NCI-H774 (cell line): ENCODE measurements at places on chromosomes 1 and 21.

DNA sequence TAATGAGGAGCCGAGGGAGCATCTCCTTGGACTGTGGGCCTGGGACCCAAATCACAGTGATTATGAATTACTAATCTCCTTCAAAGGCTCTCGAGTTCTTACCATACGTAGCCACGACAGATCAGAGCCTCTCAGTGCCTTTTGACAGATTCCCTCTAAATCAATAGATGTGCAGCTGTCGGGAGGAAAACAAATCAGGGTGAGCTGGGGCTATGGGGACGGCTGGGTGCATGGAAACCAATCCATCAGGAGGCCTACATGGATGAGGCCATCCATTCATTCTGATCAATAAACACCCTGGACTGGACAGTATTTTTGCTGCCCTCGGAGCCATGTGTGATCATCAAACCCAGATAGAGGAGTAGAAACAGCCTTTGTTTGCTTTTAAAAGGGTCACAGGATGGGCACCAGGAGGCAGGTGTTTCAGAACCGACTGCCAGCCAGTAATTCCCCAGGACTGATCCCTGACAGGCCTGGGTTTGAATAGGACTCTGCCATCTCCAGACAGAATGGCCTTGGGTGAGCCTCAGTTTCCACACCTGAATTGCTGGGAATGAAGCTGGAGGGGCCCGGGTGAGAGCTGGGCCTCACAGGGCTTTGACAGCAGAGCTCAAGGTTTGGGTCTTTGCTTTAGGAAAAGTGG, 532.8 kb downstream of the MATN1 start:
- no peak for DNase-seq

GRCh38 chr1:228979774-228980173, 244.5 kb downstream of the RHOU start:
- DNase-seq, result no peak

GRCh38 chr1:155011004-155011416, 8.4 kb downstream of the ZBTB7B start:
- no peak for DNase-seq

- no peak for DNase-seq
These were observed 131.9 kb downstream of the HLX start for GRCh38 chr1:221011145-221011544.

- DNase-seq, result no peak
These were observed 812.3 kb downstream of the PLA2G4A start for GRCh38 chr1:187641015-187641414.

- peak; percentile 74 for DNase-seq
These were observed 9.8 kb upstream of the TSPAN2 start for GRCh38 chr1:115098979-115099692.

DNA sequence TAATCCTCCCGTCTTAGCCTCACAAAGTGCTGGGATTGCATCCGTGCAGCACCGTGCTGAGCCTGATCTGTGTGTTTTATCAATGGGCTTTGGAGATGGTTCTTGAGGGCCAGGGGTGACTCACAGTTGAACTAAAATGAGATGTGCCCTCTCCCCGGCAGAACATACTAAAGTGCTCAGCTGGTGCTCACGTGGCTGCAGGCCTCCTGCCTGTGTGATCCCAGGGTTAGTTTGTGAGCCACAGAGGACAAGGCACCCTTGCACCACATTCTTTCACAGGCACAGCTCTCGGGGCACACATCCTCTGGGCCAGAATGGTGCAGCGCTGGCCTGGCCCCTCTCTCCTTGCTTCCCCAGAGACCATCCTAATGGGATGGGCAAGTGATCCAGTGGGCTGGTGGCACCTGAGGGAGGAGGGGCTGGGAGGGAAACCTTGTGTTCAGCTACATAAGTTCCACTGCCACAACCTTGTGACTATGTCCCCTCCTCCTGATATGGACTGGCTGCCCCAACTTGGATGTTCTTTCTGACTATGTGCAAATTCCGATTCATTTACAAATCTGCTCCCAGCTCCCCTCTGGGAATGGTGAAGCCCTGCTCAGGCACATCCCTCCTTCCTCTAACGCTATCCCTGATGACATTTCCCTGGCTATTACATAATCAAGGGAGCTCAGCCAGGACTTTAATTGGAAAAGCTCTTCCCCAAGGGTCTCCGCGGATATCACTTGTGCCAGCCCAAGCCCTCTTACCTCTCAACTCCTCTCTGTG, 197.0 kb upstream of the EDN2 start:
- DNase-seq, result no peak

DNA sequence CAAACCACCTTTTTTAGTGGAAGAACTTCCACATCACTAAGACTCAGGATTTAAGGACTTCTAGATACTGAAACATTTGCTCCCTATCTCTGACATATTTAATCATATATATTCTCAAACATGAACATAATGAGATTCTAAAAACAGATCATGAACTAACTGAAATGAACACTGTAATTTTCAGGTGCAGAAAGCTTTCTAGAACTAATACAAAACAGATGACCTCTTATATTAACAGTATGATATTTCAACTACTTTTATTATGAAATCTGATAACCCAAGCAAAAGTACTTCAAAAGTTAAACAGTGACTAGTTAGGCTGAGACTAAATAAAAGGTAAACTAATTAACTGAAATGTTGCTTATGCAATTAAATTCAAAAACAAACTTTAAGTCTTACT, 157.5 kb downstream of the COP1 start:
- DNase-seq, result no peak

- DNase-seq, result no peak
These were observed 52.9 kb downstream of the PDE4B start for GRCh38 chr1:65845535-65846060.

DNA sequence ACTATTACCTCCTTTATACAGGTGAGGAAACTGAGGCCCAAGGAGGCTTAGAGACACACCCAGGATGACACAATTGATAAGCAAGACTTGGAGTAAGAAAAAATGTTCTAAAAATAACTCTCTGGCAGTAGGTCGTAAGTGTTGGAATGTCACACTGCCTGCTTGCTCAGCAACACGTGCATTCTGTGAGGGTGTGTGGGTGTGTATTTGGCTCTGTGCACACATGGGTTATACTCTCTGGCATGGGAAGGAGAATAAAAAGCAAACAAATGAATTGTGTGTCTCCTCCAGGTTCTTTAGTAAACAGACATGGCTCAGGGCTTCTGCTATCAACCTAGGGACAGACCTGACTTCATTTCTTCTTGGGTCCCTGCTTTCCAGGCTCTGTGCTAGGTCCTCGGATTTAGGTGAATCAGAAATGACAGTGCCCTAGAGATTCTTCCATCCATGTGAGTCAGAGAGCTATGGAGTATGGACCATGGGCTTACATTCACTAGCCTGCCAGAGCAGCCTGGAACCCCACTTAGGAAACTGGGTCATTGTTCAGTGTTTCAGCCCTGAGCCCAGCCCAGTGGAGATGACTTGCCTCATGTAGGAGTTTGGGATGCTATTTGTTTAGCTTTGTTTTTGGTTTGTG, 72.4 kb downstream of the ELAVL4 start:
- DNase-seq, result no peak

GRCh38 chr1:44512313-44512885, 107.3 kb downstream of the RNF220 start:
- DNase-seq, result no peak

GRCh38 chr21:42695697-42696380, 42.4 kb downstream of the PDE9A start:
- no peak for DNase-seq

DNA sequence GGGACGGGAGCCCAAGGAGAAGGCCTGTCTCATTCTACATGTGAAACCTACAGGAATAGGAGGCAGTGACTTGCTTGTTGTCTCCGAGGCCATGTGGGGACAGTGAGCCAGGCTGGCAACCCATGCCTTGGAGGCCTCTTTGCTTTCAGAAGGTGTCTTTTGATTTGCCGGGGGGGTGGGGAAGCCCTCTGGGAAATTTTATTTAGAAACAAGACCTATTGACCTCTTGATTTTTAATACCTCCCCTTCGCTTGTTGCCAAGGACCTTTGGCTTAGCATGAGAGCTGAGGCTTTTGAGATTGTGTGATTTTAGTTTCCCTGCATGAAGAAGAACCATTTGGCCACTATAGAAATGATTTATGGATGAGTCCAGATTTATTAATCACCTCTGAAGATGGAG, 4.1 kb downstream of the ARMH1 start:
- DNase-seq, result no peak

GRCh38 chr1:156836041-156836654, 19.5 kb upstream of the SH2D2A start:
- no peak for DNase-seq

DNA sequence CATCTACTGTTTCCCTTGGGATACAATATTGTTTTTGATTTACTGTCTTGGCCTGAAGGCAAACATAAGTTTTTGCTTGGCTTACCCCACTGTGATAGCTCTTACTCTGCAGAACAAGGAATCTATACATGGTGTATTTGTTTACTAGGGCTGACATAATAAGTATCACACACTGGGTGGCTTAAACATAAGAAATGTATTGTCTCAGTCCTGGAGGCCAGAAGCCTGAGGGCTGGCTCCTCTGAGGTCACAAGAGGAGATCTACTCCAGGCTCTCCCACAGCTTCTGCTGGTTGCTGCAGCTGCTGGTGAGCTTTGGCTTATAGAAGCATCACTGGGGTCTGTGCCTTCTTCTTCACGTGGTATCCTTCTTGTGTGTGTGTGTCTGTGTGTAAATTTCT, 30.7 kb upstream of the IGSF5 start:
- no peak for DNase-seq

GRCh38 chr1:118043624-118044023, 114.1 kb downstream of the WDR3 start:
- DNase-seq, result no peak

- peak; percentile 64 for DNase-seq
These were observed 36.6 kb downstream of the ELF3 start for GRCh38 chr1:202046748-202047708.

DNA sequence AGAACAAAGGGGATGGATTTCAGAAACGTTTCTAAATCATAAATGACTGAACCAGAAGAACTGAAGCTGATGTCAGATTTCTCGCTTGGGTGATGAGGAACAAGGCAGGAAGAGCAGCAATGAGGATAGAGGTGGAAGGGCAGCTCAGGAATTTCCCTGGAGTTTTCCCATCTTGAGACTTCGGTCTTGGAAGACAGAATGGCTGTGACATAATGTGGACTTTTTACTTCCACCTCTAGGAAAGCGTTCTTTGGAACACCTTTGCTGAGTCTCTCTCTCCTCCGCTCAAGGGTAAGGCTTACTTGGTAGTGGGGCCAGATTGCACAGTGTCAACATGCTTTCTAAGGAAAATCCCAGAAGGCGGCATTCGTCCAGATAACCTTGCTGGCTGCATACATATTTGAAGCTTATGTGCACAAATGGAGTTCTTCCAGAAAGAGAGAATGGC, 36.6 kb downstream of the DEGS1 start:
- DNase-seq, result no peak

DNA sequence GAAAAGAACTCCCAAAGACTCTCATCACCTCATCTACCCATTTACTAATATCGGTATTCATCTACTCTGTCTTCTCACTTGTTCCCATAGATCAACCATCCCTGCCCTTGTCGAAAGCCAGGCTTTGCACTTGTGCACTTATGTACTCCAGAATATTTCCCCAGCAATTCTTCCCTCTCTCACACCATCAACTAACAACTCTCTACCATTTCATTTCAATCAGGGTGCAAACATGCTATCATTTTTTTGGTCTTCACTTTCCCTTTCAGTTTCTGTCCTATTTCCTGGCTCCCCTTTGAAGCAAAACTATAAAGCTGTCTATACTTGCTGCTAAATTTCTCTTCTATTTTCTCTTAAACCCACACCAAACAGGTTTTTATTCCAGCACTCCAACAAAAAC, 6.7 kb downstream of the C1orf105 start:
- no peak for DNase-seq

DNA sequence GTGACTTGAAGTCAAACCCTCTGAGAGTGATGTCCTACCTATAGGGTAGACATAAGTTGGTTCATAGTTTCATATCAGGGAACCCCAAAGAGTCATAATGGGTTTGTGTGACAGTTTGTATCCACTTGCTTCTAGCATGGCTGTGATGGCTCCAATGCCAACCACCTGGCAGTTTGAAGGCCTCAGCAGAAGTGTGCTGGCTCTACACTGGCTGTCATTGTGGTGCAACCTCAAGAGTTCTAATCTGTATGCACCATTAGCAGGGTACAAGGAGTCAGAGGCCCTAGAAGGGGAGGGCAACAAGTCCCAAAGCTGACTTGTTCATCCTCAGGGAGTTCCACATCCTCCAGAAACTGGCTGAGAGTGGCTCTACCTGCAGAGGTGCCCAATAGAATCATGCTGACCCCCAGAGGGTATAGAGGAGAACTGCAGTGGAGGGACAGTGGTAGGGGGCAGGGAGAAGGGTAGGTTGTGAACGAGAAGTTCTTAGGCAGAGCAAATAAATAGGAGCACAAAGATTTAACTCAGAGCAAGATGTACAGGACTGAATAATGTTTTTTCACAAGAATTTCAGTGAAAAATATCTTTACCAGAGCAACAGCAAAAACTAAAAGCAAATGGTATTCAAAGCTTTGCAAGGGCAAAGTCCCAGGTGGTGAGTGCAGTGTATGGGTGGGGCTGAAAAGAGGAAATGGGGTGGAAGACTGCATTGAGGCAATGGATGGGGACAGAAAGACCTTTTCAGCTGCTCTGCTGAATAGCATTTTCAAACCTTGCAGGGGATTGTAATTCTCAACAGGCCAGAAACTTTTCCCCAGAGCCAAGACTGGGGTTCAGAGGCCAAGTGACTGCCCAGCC, 3.2 kb downstream of the FCRL2 start:
- no peak for DNase-seq

GRCh38 chr21:46626975-46627501, 8.4 kb upstream of the PRMT2 start:
- no peak for DNase-seq

DNA sequence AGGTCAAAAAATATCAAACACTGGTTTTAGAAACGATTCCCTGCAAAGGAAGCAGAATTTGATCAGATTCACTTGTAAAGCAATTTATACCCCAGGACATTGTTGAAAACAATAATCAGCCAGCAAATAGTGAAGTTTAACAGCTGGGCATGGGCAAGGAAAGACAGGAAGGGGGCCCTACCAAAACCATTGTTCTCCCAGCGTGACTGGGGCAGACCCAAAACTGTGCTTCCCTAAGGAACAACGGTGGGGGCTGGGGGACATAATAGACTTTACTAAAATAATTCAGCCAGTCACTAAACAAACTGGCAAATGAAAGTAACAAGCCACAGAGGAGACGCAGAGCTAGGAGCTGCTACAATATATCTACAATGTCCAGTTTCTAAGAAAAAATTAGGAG, 100.2 kb downstream of the AHCTF1 start:
- no peak for DNase-seq

DNA sequence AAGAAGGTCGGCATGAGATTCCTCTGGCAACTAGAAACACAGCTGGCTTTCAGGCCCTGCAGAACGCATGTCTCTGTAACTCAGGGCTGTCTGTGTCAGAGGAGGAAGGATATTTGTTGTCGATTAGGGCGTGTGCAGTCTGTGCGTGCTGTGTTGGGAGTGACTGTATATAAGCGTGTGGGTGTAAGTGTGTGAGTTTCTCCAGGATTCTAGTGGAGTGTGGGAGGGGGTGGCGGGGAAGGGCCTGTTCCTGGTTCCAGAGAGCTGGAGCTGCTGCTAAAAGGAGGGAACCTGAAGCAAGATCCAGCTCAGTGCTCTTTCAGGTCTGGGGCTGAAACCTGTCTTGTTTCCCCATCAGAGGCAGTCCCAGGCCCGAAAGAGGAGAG, 74.3 kb downstream of the SLC16A1 start:
- no peak for DNase-seq

- DNase-seq, result no peak
These were observed 102.4 kb upstream of the SERBP1 start for GRCh38 chr1:67532452-67533216.
